ENCODE measurements at places on chromosomes 5 and 9. TPM values are rescaled to one million over a fixed set of nuclear protein-coding genes. Genes with fewer than 3 reads are reported as not detected.

- no peak for DNase-seq
Observed at GRCh38 chr5:62259699-62260250, 46.2 kb upstream of the KIF2A start.

DNA sequence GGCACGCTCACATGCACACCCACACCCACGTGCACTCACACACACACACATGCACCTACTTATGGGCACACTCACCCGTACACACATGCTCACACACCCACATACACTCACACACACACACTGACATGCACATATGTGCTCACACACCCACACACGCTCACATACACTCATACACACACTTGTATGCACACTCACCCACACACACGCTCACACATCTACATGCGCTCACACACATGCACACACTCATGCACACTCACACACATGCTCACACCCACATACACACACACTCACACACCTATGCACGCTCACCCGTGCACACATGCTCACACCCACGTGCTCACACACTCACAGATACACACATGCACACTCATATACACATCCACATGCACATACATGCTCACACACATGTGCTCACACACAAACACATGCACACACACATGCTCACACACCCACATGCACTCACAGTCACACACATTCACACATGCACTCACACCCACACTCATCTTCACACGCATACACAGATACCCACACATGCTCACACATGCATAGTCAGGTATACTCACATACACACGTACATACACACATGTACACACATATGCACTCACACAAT lies 138.3 kb downstream of the OLFM1 start:
- no peak for DNase-seq

Gene SPINK5
- total RNA-seq = not detected

GRCh38 chr5:134140530-134141201 lies 26.2 kb downstream of the TCF7 start:
- DNase-seq = peak; percentile 65

GRCh38 chr5:125011419-125011818 lies 265.0 kb upstream of the ZNF608 start:
- no peak for DNase-seq

- DNase-seq = no peak
Observed at GRCh38 chr5:180142824-180143610, 66.0 kb downstream of the RASGEF1C start.

Gene PLEKHG4B
- total RNA-seq = 0.09 TPM

Gene NDFIP1
- total RNA-seq = 90.8 TPM

- DNase-seq = no peak
Observed at GRCh38 chr5:33509036-33509435, 68.3 kb downstream of the TARS1 start.

Gene IL33
- not detected for total RNA-seq

- no peak for DNase-seq
Observed at GRCh38 chr9:122475717-122476116, 2.0 kb downstream of the OR1J1 start.

DNA sequence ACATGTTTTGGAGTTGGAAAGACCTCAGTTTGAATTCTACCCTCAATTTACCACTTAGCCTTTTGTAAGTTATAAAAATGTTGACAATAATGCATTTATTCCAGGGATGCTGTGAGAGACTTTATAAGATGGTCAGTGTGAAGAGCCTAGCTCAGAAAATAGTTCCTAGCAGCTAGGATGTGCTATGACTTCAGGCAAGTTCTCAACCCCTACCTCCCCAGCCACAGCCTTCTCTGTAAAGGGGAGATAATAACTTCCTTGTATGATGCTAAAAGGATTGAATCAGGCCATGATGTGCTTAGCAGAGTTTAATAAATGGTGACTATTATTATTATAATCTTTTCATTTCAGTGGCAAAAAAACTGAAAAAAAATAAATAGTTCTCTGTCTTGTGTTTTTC lies 77.6 kb downstream of the ALDH1A1 start:
- no peak for DNase-seq

GRCh38 chr5:100789694-100790093 lies 113.4 kb downstream of the ST8SIA4 start:
- DNase-seq = no peak

DNA sequence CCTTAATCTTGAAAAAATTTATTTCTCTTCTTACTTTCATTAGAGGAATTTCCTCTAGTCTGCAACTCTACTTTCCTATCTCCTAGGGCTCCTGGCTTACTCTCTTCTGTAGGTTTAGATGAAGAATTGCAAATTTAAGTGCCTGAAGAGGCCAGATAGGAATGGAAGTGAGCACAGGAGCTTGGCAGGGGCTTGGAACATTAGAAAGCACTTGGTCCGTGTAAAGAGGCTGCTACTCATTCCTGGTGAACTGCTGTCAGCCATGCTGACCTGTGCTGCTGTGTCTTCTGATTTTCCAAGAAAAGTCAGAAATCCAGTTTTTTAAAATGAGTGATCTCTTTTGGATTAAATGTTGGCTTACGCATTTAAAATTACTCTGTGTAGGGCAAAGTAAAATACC lies 210.9 kb upstream of the CLINT1 start:
- DNase-seq = no peak

Gene PCYOX1L
- total RNA-seq = 35.0 TPM

DNA sequence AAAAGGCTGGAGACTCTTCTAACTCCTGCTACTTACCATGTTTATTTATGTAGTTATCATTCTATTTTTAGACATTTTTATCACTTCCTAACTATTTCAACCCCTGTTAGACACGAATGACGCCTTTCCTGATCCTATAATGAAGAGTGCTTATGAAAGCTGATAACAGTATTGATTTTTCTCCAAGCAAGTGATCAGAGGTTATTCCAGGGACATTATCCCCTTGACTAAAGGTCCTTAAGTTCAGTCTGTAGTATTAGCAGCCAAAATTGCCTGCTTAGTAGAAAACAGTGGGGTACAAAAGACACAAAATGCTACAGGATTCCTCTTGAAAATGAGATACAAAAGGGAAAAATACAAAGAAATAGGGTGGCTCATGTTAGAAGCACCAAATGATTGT lies 235.6 kb downstream of the DNAH5 start:
- DNase-seq = no peak

- DNase-seq = no peak
Observed at GRCh38 chr5:132254321-132254977, 3.0 kb upstream of the PDLIM4 start.

DNA sequence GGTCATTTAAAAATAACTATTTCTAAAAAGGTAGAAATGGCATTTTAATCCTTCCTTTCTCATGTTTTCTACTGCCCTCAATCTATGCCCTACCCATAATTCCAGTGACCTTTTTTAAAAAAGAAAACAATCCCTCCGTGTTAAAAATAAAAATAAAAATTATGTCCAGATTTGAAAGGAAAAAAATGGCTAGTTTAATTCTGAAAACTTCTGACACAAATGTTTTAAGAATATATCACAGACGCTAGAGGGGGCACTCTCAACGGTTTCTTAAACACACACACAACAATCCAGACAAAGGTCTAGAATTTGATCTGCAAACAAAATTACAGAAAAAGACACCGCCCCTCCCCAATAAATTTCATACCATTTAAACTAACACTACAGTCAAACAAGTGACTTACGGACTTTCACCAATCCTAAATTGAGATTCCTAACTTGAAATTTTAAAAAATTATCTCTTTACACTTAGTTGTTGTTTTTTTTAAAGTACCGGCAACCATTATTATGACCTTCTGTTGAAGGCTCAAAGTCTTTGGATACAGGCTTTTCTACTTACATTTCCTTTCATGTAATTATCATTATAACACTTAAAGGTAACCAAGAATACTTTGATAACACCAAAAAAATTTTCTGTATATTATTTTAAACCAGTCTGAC lies 38.2 kb downstream of the CLINT1 start:
- no peak for DNase-seq

Gene PCDHB10
- total RNA-seq = not detected

DNA sequence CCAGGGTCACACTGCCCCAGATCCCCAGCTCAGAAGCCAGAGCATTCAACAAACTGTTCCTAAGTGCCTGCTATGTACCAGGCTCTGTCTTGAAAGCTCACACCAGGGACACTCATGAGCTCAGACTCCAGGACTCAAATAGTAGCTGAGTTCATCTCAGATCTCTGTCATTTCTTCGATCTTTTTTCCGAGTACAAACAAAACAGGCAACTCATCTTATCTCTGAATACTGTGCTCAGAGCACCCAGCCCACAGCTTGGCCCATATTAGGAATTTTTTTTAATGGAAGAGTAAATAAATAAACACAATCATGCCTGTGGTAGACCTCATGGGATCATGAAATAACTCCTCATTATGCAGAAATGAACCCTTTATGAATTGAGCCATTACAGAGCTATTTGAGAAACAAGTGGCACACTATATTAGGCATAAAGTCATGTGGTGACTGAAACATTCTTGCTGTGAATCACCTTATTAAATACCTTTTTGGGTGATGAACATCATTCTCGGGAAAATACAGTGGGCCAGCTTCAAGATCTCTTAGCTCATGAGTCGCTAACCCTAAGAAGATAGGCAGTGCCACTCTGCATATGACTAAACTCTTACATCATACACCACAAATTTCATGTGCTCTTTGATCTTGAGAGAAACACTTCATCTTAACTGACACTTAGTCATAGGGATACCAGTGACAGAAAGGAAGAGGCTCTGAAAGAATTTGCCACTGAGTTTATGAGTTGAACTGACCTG lies 9.9 kb downstream of the SH3RF2 start:
- DNase-seq = no peak

Gene LCNL1
- total RNA-seq = 2.1 TPM

DNA sequence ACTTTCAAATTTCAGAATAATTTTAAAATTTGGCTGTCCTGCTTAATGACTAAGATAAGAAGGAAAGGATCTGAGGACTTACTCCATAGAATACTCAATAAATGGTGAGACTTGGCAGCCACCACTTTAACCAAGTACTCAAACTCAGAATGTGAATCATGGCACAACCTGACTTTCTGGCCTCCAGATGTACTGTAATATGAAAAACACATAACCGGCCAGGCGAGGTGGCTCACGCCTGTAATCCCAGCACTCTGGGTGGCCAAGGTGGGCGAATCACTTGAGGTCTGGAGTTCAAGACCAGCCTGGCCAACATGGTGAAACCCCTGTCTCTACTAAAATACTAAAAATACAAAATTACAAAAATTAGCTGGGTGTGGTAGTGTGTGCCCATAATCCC lies 10.0 kb upstream of the MARCHF6 start:
- no peak for DNase-seq

Gene PCDHA8
- not detected for total RNA-seq

Gene NIPBL
- 93.6 TPM for total RNA-seq

Gene DIRAS2
- total RNA-seq = not detected

- no peak for DNase-seq
Observed at GRCh38 chr5:62214701-62215100, 91.3 kb upstream of the KIF2A start.

Gene LOX
- not detected for total RNA-seq

DNA sequence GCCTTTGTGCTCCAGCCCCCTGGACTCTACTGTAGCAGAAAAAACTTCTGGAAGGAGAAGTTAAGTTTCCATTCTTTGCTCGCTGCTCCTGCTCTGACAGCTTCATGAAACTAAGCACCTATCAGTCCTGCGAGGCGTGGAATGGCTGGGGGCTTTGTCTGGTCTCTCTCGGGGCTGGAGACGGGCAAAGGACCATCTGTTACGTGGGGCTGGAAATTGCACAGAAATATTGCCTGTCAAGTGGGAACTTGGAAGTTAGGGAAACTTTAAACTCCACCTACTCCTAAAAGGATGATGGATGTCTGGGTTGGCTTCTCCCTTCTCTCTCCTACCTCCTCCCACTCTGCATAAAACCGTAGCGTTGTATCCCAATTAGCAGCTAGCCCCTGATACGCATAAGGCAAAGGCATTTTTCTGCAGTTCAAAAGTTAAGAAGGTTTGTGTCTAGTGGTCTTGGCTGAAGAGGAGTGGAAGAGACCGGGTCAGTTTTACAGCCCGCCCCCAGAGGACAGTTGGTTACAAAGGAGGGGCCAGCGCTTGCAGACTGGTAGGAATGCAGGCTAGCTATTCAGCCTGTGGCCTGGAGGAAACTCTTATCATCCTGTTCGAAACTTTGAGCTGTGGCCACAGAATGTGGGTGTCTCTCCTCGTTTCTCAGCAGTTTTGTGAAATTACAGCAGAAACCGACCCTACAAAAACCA lies 1.3 kb downstream of the FBXL7 start:
- no peak for DNase-seq

Gene TXNDC8
- total RNA-seq = not detected

Gene NTRK2
- 0.13 TPM for total RNA-seq

- no peak for DNase-seq
Observed at GRCh38 chr9:131037335-131038255, 28.6 kb downstream of the LAMC3 start.

DNA sequence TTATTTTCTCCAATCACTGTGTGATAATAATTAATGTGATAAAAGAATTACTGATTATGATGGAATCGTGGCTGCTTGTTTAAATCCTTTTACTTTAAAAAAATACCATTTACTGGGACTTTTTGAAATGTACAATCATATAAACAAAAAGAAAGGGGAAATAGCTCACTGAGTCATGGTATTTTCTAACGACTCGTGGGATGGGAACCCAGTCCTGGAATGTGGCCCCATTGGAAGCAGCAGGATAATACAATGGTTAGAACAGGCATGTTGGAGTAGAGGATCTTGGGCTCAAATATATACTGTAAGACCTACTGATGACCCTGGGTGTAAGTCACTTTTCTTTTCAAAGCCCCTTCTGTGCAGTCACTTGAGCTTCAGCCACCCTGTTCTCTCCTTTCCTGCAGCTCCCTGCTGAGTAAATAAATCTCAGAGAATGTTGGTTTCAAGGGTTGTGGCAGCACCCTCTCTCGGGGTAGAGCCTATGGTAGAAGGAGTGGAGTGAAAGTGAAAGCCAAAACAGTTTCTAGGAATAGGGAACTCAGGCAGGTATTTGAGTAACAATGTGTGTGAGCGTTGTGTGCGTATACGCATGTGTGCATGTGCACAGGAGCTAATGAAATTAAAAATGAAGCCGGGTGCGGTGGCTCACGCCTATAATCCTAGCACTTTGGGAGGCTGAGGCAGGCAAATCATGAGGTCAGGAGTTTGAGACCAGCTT lies 40.8 kb upstream of the LARP1 start:
- no peak for DNase-seq

DNA sequence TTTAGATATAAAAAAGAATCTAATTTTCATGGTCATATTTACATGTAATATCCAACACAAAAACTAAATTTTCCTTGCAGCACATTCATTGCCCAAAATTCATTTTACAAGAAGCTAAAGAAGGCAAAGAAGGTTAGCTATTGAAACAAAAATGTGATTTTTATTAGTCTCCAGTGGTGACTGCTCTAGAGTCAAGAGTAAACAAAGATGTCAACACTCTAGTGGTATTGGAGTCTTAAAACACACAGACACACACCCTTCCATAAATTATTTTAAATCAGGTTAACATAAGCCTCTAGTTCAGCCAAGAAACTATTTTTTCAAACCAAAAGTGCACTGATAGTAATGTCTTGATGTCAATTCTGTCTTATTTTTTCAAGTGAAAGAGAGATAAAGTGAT lies 329.2 kb downstream of the ZNF608 start:
- DNase-seq = no peak

GRCh38 chr9:130934702-130935647 lies 4.1 kb downstream of the FIBCD1 start:
- DNase-seq = no peak

- DNase-seq = no peak
Observed at GRCh38 chr5:64190562-64191306, 25.1 kb downstream of the RNF180 start.

Data from T-cell (primary cell).